ENCODE measurements at places on chromosomes 16 and 17.

- DNase-seq, result peak; percentile 66
These were observed 1.1 kb upstream of the HAPSTR1 start for GRCh38 chr16:9090101-9090959.

GRCh38 chr17:47982645-47983390 lies 11.9 kb downstream of the CDK5RAP3 start:
- no peak for DNase-seq

DNA sequence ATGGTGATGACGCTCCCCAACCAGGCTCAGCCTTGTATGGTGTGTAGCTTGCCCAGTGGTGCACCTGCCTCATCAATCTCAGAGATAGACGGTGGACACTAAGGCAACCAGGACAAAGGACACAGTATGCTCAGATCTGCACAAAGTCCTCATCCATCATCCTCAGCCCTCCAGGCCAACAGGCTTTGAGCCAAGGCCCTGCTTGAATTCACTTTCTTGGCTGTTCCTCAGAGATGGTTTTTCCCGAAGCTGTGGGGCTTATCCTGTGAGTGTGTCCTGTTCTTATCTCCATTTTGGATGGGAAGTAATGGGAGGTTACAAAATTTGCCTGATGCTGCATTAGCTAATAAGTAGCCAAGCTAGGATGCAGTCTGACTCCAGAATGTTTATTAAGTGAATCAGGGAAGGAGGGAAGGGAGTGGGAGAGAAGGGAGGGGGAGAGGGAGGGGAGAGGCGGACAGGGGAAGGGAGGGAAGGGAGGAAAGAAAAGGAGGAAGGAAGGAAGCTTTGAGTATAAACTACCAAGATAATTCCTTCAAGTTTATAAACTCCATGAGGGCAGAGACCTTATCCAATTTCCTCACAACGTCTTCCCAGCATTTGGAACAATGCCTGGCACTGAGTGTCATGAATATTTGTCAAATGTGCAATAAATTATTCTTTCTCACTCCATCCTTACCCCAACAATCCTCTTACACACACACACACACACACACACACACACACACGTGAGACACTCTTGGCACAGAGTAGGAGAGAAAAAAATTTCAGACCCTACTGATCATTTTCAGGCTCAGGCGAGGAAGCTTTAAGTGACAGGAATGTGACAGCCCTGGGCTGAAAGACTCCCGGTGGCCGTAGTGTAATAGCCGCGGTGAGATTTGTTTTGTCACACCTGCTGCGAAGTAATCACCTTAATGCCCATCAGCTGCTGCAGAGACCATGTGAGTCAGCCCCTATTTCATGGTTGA lies 84.3 kb downstream of the BMERB1 start:
- DNase-seq, result no peak

DNA sequence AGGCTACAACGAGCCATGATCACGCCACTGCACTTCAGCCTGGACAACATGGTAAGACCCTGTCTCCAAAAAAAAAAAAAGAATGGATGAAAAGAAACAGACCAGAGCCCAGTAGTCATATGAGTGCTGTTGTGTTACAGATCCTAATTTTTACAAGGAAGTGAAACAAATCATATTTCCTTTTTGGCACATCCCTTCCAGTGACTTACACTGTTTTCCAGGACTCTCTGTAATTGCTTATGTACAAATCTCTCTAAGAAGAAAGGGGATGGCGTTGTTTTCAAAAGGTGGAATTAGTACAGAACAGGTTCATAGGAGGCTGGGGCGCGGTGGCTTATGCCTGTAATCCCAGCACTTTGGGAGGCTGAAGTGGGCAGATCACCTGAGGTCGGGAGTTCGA lies 19.8 kb upstream of the ZNF594 start:
- no peak for DNase-seq
